ENCODE measurements at places on chromosomes 1 and 21.
A peak's percentile ranks its signal among the peaks of the same experiment; 100 is the strongest.

- DNase-seq = no peak
Observed at GRCh38 chr1:155301342-155301841, at the start of gene PKLR. Gene PKLR, minus strand, starts transcription at chr1:155301438. Its CDS starts 43 bp downstream, at chr1:155301395.

DNA sequence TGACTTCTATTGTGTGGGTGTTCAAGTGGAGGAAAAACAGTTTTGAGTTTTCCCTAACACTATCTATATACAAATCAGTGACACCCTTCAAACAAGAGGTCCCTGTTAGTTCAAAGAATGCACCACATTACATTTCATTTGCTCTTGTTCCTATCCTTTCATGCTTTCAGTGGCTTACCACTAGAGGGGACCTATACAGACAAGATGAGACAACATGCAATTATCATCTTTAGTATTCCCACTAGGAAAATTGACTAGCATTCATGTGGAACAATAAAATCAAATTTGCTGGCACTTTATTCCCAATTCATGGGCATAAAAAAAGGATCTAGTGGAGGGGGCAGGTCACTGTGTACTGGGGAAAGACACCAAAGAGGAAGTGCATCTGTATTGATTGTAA, 13.3 kb upstream of the SIPA1L2 start:
- DNase-seq = no peak

DNA sequence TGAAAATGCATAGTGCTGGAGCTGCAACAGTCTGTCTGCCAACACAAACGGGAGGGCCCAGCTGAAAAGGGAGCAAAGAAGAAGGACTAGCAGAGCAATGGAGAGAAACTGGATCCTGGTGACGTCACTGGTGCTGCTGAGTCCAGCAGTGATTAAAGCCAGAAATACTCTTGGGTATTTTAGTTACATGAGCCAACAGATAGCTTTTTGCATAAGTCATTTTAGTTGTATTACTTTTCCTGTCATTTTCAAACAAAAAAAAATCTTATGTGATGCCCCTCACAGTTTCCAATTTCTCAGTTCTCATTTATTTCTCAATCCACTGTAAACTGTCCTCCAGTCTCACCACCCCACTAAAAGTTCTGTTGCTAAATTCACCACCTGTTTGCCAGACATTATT, 38.7 kb upstream of the NEK7 start:
- DNase-seq = peak; percentile 70

- DNase-seq = no peak
Observed at GRCh38 chr21:30579346-30579745, 10.9 kb downstream of the KRTAP22-2 start.

GRCh38 chr1:73770109-73770905, 427.7 kb downstream of the LRRIQ3 start:
- no peak for DNase-seq

- peak; percentile 94 for DNase-seq
Observed at GRCh38 chr1:243267914-243268653, 12.2 kb downstream of the SDCCAG8 start.

DNA sequence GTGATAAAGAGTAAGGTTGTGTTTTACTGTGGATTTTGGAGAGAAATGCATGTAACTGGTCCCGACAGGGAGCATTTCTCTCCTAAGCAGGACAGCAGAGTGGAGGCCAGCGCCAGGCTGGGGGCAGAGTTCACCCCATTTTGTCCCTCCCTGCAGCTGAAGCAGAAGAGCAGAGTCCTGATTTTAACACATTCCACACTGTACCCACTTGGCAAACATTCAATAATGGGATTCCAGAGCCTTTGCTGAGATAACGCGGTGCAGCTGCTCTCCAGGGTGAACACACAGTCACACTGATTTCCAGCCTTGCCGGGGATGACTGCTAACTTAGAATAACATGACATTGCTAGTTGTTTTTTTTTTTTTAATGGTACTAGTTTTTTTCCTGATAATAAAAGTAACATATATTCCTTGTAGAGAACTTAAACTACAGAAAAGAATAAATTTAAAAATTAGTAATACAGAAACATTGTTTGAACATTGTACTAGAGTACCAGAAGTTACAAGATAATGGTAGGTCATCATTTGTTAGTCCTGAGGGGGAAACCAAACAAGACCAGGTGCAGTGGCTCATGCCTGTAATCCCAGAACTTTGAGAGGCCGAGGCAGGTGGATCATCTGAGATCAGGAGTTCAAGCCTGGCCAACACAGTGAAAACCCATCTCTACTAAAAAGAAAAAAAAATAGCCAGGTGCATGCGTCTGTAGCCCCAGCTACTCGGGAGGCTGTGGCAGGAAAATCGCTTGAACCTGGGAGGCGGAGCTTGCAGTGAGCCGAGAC, 77.2 kb downstream of the SCCPDH start:
- DNase-seq = no peak

GRCh38 chr1:100580446-100580845, 42.5 kb downstream of the GPR88 start:
- DNase-seq = no peak

DNA sequence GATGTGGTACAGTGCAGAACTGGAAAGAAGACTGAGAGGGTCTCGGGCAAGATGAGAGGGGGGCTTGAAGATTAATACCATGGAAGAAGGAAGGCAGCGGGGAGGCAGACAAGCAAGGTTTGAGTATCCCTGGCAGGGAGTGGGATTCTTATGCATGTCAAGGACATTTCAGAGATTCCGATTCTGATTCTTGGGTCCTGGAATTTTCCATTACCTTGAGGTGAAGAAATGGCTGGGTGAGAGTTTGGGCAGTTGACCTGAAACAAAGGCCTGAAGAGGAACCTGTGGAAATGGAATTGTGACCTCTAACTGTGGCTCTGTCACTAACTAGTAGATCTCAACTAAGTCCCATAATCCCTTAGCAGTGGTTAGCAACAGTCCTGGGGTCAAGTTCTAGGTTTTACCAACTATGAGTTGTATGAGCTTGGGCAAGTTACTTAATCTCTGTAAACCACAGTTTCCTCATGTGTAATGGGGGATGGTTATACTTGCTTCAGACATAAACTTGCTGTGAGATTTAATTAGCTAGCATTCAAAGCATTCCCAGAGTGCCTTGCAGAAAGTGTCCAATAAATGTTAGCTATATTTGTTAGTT, 8.6 kb upstream of the ACTN2 start:
- no peak for DNase-seq

- DNase-seq = no peak
Observed at GRCh38 chr1:215833941-215834729, 267.0 kb downstream of the KCTD3 start.

- DNase-seq = peak; percentile 71
Observed at GRCh38 chr1:41783189-41783639, 135.5 kb downstream of the HIVEP3 start.

GRCh38 chr1:198620218-198620617, 18.6 kb upstream of the PTPRC start:
- DNase-seq = no peak

GRCh38 chr1:91778964-91779363, 107.0 kb downstream of the TGFBR3 start:
- DNase-seq = no peak

GRCh38 chr1:155130272-155131006, 2.8 kb downstream of the EFNA1 start:
- DNase-seq = no peak

DNA sequence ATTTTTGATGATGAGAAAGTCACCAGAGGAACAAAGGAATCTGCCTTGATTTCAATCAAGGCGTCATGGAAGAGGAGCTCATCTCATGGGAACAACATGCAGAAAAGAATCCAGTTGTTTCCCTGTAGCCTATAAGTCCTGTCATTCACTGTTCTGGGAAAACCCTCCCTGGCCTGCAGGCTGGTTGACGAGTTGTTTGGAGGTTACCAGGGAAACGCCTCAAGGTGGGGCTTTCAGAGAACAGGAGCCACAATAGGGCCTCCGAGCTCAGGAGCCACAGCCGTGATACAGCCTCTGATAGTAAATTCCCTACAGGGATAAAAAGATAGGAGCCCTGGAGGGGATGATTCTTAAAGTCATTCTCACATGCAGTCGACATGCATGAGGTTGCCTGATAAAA, 135.2 kb downstream of the PSMG1 start:
- DNase-seq = no peak

- peak; percentile 13 for DNase-seq
Observed at GRCh38 chr1:244012202-244012601, 38.9 kb upstream of the ZBTB18 start.

- DNase-seq = no peak
Observed at GRCh38 chr1:10320336-10320735, 78.5 kb upstream of the PGD start.

DNA sequence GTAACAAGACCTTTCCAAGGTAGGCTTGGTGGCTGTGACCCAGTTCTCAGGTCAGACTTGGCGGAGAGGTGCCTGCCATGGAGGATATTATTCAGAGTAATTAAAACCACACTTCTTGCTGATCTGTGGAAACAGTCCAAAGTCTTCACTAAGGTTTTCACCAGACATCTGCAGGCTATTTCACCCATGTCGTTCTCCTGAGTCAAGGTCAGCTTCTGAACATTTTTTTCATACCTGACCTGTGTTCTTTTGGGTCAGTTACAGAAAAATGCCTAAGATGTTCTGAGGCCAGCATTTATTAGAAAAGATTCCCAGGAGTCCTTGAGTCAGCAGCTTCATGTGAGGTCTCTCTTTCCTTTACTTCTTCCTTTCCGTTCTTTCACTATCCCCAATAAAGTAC, 54.9 kb downstream of the RGL1 start:
- no peak for DNase-seq

- peak; percentile 14 for DNase-seq
Observed at GRCh38 chr1:241356519-241357365, at the start of gene RGS7. Gene RGS7, minus strand, starts transcription at chr1:241357205.

DNA sequence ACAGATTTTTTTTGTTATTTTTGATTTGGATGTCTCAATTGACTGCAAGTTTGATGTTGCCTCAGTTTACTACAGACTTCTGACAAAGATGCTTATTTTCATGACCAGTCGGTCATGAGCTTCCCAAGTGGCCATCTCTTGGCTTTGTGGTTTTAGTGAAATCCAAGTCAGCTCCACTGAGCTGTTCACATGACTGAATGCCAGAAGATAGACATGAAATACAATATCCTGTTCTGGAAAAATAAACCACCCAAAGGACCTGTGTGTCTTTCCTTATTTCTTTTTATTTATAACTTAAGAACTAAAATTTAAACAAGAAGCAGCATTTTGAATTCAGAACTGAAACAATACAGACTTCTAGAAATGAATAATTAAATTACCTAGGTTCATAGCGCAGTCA, 89.3 kb downstream of the HMCN1 start:
- no peak for DNase-seq

GRCh38 chr1:110220324-110220723, 10.2 kb downstream of the KCNC4 start:
- no peak for DNase-seq

- DNase-seq = no peak
Observed at GRCh38 chr1:29593601-29594382, 357.5 kb downstream of the PTPRU start.

DNA sequence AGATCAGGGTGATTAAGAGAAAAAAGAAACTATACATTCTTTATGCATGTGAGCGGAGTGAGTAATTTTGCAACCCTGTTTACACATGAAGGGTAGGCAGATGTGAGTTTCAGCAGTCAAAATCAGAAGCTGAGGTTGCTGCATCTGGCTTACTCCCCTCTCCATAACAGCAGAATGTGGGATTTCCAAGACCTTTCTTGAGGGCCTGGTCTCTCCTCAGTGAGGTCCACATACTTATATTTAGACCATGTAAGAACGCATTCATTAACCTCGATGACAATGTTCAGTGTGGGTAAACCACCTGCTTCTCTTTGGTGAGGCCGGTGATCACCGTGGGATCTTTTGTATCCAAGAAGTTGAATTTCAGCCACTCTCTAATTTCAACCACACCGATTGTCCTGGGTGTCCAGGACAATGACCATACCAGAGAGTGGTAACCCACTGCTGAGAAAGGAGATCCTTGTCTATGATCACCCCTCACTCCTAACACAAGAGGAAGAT, 18.7 kb upstream of the RAP1A start:
- DNase-seq = no peak

DNA sequence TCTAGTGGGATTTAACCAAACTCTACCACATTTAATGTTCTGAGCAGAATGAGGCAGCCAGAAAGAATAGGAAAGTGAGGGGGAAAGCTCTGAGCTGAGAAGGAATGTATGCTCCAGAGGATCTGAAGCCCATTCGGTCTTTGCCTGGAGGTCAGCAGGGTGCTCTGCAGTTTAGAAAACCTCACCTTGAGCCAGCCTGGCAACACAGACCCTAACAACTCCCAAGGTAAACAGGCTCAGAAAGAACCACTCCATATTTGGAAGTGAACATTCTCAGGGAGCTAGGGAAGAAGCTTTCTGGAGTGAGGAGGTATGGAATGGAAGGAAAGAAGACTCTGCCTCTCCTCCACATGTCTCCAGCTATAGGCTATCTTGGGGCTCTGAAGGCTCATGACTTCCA, 398.8 kb downstream of the SEC16B start:
- no peak for DNase-seq

- DNase-seq = no peak
Observed at GRCh38 chr1:162913345-162913744, 52.4 kb upstream of the CCDC190 start.

DNA sequence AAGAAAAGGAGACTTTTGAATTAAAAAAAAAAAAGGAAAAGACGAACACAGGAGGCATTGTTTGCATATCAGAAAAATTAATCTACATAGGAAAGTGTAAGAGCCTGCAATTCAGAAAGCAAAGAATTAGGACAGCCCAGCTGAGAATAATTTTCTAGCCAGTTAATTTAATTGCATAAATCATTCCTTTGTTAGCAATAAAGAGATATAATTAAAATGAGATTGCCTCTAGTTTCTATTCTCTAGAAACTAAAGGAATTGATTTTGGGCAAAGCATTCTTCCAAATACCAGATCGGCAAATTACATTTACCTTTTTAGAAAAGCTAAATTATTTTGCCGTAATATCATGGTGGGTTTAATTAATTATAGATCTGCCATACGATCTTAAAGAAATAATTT, 46.0 kb downstream of the NUF2 start:
- no peak for DNase-seq

DNA sequence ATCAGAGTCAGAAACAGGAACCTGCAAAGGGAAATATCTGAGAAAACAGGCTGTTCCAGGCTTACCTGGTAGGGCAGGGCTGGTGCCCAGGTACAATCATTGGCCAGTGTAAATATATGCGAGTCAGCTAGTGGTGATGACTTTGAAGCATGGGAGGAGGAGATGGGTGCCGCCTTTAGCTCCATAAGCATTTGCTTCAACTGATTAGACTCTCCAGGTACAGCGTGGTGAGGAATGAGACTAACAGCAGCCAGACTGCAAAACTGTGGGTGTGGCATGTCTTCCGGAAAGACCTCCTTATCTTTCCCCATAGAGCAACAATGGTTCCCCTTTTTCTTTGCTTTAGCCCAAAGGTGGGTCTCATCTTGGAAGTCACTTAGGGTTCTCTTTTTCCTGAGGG, 137.2 kb downstream of the LRIG2 start:
- no peak for DNase-seq

GRCh38 chr1:230570724-230571360, 71.4 kb upstream of the COG2 start:
- DNase-seq = no peak

- DNase-seq = no peak
Observed at GRCh38 chr1:81158592-81158991, 642.1 kb upstream of the ADGRL2 start.

DNA sequence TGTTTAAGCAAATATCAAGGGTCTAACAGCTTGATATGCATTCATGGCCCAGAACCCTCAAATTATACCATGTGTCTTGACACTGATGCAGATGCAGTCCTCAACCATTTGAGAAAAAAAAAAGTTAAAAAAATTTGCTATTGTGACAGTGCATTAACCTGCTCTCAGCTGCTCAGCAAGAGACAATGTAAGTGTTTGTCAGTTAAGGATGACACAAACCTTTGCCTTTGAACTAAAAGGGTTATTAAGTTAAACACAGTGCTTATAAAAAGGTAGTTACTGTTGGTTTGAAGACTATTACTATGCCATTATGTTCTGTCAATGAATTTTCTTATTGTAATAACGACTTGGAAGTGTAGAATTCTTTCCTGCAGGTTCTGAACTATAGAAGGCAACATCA, 655.6 kb upstream of the NEGR1 start:
- no peak for DNase-seq

Data from HS-5 (cell line).